Right hindlimb (tissue), 1 donor: ENCODE measurements at places on chromosomes 1 and 21.
A peak's percentile ranks its signal among the peaks of the same experiment; 100 is the strongest.

- DNase-seq: no peak
Measured at GRCh38 chr1:110676970-110677369, 2.2 kb upstream of the KCNA3 start.

DNA sequence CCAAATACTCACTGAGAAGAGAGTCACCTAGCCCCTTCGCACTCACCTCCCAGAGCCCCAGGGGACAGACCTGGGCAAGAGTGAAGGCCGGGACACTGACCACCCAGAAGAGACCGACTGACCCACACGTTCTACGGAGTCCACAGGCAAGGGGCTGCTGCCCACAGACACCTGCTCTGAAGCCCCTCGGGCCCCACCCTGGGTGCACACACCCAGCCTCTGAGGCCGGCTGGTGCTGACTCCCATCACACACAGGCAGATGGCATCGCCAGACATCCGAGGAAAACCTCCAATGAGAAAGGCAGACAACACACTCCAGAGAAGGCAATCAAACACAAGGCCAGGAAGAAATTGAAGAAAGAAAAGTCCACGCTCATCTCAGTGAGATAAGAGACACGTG, 22.1 kb downstream of the WDR4 start:
- no peak for DNase-seq

DNA sequence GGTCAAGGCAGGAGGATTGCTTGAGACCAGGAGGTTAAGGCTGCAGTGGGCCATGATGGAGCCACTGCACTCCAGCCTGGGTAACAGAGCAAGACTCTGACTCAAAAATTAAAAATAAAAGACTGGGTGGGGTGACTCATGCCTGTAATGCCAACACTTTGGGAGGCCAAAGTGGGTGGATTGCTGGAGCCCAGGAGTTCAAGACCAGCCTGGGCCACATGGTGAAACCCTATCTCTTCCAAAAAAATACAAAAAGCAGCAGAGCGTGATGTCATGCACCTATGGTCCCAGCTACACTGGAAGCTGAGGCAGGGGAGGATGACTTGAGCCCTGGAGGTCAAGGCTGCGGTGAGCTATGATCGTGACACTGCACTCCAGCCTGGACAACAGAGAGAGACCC, 44.4 kb upstream of the COX20 start:
- no peak for DNase-seq

DNA sequence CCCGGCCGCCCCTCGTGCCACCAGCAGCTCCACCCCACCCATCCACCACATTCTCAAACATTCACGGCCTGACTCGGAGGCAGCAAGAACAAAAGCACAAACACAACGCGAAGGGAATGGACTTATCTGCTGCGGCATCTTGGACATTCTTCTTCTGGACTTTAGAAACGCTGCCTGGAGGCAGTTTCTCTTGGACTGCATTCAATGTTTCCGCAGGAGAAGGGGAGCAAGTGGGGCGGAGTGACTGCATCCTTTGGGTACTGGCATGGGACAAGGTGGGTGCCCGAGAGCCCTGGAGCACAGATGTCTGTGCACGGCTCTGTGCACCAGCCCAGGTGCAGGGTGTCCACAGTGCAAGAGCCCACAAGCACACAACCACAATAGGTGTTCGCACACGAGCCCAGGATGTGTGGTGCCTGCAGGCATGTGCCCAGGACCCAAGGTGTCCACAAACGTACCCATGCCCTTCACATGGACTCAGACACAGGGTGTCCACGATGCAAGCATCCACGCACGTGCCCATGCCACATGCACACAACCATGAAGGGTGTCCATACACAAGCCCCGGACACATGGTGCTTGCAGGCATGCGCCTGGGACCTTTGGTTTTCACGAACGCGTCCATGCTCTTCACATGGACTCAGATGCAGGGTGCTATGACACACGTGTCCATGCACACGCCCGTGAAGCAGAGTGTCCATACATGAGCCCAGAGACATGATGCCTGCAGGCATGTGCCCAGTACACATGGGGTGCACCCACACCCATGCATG, 53.6 kb downstream of the WNT9A start:
- peak; percentile 10 for DNase-seq

DNA sequence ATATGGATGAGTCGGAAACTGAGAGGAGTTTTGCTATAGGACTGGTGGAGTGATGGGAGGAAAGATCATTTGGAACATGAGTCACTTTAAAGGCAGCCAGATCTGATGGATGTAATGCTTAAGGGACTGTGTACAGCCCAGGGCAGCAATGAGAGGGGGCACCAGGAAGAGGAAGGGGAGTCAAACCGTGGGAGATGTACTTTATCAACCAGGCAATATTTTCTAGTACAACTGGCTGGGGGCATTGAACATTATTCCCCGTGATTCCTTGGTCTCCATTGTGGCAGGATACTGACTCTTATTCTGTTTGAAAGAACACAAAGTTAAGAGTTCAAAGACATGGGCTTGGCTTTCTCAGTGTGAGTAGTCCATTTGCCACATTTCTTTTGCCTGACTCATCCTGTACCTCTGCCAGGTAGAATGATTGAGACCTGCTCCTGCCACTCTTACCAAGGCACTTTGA, 268.2 kb upstream of the NR5A2 start:
- DNase-seq: no peak

GRCh38 chr1:215673943-215674342, 106.8 kb downstream of the KCTD3 start:
- DNase-seq: no peak

DNA sequence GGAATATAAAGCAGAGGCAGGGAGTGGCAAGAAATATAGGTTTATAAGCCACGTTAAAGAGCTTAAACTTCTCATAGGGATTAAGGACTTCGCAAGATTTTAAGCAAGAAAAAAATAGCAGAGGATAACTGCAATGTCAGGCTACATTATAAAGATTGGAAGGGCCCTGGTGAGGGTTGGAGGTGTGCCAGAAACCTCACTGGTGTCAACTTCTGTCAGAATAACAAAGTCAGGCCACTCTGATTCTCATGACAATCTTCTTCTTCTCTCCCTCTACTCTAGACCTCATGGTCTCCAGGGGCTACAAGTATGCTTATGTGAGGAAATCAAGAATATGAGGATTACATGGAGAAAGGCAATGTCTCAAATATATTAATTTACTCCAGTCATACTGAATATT, 32.6 kb upstream of the FMO2 start:
- DNase-seq: no peak

GRCh38 chr1:8076176-8076575, 50.1 kb upstream of the ERRFI1 start:
- no peak for DNase-seq

DNA sequence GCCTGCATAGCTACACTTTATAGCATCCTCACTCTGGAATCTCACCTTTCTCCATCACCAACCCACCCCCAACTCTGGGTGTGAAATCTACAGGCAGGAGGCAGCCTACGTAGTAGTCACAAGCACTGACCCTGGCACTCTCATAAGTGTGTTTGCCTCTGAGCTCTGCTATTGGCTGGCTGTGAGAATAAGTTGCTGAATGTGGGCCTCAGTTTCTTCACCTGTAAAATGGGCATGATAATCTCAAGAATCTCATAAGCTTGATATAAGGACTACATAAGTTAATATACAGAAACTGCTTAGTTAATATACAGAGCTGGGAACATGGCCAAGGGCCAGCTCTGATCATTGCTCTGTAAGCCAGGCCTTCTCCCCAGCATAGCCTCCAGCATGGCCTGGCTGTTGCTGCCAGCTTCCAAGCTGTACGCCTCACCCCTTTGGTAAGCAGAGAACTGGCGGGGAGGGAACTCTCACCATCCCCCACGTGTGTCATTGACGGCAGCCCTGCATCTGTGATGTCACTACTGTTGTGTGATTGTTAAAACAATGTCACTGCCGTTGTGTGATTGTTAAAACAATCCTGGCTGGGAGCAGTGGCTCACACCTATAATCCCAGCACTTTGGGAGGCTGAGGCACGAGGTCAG, 53.3 kb downstream of the SYF2 start:
- no peak for DNase-seq

- no peak for DNase-seq
Measured at GRCh38 chr1:7771823-7772299, 765 bp downstream of the VAMP3 start.

GRCh38 chr1:114435088-114435715, 75.8 kb downstream of the TRIM33 start:
- no peak for DNase-seq

DNA sequence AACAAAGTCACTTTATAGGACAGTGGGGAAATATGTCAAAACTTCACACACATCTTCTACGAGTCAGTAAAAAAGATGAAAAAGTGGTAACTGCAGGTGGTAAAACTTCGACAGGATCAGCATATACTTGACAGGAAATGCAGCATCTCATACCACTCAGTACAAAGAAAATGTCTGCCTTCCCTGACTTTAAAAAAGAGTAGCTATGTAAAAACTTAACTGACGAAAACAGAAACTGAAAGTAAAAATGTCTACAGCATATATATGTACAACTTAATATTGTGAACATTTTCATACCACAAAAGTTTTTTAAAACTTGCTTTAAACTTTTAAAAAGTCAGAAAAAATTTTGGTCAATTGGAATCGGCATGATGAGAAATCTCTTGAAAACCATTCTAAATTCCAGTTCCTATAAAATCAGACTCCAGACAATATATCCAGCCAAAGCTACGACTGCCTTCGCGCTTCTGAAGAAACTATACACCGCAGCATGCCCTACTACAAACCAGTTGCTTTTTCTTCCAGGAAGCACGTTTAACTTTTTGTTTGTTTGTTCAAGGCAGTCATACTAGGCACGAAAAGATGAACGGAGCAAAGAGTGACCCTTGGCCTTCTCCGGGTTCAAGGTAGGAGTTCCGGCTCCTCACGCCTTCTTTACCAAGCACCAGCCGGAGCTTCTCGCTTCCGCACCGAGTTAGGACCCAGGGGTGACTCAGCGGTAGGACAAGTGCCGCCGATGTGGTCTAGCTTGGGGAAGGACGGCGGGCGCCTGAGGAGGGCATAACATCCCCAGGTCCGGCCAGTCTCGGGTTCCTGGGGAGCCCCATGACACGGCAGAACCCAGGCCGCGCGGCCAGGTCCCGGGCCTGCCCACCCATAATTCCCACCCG, 612 bp downstream of the PSMA5 start:
- DNase-seq: no peak
